Myocyte (in vitro differentiated cells): ENCODE measurements at places on chromosomes 5 and 9.

GRCh38 chr5:178531786-178532185 is 58.4 kb downstream of the COL23A1 start:
- DNase-seq: no peak

DNA sequence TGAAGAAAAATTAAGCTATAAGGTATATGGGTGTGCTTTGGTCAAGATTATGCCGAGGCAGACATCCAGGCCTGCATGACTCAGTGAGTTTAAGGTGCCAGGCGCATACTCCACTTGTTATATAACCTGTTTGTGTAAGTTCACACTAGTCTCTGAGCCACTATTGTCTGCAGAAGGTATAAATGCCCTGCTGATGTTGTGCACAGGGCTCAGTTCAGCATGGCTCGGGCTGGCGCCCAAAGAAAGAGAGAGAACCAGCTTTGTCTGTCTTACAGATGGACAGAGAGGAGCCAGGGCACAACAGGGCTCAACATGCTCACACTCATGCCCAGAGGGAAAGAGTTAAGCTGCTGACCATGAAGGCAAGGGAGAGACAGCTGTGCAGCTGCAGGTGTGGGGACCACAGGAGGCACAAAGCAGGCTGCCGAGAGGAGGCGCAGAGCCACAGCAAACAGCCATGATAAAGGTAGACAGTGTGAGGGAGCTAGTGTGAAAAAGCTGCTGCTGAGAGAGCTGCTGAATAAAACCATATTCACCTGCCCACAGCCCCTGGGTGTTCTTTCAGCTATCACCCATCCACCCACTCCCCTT is 1587.6 kb upstream of the C9orf72 start:
- DNase-seq: no peak

DNA sequence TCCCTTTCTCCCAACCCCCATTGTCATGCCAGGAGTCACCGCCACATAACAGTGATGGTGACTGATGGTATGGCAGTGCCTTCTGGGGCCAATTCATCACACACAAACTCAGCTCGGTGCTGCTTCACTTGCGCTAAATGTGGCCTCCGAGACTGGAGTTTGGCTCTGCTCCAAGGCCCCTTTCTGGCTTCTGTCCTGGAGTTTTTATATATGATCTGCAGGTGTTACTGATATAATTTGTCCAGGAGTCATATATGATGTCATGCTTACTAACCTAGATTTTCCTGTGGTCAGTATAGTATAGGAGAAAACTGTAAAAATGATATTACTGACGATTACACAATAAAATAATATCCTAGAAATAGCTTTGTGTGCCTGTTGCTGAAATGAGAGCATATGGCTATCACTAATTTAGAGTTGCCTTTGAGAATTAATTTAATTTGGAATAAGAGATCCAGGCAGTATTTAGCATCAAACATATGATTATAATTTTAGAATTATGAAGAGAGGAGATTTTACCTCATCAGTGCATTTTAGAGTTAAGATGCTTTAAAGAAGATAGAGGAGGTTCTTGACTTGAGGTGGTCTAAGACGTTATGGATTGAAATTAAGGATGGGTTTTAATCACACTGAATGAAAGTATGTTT is 334.1 kb upstream of the CD180 start:
- DNase-seq: no peak

GRCh38 chr9:69888856-69889585 is 68.4 kb downstream of the CFAP95 start:
- DNase-seq: no peak

DNA sequence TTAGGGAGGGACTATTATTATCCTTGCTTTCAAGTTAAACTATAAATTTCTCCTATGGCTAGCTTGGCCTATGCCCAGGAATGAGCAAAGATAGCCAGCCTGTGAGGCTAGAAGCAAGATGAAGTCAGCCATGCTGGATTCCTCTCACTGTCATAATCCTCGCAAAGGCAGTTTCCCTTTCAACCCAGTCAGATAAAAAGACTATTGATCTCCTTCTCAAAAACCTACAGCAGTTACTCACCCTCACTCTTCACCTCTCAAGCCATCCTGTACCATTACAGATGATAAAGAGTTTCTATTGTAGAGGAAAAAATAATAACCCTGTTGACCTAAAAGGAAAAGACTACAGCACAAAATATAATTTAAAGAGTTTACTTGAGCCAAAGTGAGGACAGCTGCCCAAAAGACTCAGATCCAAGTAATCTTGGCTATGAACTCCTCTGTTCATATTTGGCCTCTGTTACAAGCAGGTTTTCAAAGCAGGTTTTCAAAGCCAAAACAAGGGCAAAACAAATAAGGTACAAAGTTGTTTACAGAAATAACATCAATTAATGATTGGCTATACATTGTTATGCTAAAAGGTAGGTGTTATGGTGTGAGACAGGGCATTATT is 41.7 kb downstream of the KCNV2 start:
- DNase-seq: no peak

GRCh38 chr5:18566671-18567070 is 932.4 kb downstream of the TAF11L14 start:
- DNase-seq: no peak

- DNase-seq: no peak
These were observed 267.6 kb downstream of the TMEM167A start for GRCh38 chr5:82809420-82810143.

GRCh38 chr5:2283481-2284045 is 400.8 kb upstream of the IRX4 start:
- no peak for DNase-seq

- DNase-seq: no peak
These were observed 49.8 kb downstream of the PRRT1B start for GRCh38 chr9:131594906-131595665.

GRCh38 chr9:99628849-99629620 is 192.7 kb upstream of the NR4A3 start:
- no peak for DNase-seq

DNA sequence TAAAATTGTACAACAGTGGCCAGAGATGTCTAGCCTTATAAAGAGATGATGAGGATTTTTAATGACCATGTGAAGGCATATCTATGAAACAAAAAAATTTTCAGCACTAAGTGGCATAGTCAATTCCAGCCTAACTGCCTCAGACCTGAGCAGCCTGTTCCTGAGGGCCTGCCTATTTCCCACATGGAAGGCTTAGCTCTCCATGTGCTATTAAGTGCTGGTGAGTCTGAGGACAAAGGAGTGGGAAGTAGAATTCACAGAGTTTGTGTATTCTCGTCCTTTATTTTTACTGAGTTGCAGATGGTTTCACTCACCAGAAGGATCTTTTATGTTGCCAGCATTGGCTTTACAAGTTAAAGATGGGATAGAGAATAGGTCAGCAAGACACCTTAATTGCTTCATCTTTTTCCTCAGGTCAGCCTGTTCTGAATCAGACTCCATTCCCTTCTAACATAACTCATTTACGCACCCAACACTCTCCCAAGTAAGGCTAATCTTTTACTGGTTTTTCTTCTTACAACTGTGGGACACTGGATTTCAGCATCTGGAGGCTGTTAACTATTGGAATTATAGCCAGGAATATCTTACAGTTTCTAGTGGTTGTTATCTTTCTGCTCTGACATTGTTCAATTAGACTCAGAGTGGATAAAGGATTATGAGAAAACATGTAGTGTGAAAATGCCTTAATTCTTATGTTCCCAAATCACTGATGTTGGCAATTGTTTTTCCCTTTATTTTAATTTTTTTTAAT is 76.8 kb downstream of the ISOC1 start:
- no peak for DNase-seq

DNA sequence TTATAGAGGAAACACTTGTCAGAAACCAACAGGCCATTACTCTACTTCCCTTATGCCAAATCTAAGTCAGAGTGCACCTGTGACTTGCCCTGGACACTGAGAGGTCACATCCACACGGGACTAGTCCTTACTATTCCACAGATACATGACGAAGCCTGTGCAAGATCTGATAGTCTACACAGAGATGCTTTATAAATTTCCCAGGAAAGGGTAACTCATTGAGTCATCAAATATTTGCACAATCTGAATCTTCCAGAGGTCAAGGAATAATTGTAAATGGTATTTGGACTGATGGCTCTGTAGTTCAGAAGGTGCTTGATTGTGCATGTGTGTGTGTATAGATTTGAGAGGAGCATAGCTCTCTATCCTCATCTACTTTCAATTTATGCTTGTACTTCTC is 55.2 kb upstream of the JAK2 start:
- DNase-seq: no peak
